ENCODE measurements at places on chromosomes 2 and 18. TPM values are rescaled to one million over a fixed set of nuclear protein-coding genes. Genes with fewer than 3 reads are reported as not detected.
A peak's percentile ranks its signal among the peaks of the same experiment; 100 is the strongest.

GRCh38 chr2:105877945-105878344 lies 133.2 kb downstream of the NCK2 start:
- no peak for DNase-seq

- no peak for DNase-seq
These were observed 74.6 kb upstream of the SMAD7 start for GRCh38 chr18:49025426-49025766.

Gene SULT1C2
- 0.20 TPM for polyA plus RNA-seq

Gene CRYGC
- polyA plus RNA-seq = not detected

DNA sequence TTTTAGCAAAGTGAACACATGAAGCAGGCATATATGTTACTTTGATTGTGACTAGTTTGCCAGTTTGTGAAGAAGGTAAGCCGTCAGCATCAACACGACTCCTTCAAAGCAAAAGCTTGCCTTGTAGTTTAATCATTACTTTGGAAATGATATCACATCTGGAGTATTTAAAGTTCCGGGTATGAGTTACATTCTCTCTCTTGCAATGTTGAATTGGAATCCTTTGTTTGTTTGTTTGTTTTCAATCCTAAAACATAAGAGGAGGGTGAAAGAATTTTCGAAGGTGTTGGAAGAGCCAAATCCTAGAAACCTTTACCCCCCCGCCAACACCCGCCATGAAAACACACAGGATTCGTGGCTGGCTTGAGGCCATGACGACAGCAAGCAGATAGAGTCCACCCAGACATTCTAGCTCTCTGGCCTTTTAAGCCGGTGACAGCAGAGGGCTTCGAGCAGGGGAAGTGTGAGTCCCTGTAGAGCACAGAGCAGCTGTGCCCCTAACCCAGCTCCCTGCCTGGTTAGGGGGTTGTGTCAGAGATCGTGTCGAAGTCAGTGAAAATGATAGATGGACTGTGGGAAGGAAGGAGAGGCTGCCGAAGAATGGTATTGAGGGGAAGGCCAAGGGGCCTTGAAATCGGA lies 103.8 kb upstream of the SMIM21 start:
- no peak for DNase-seq

Gene OTOS
- polyA plus RNA-seq = not detected

GRCh38 chr2:146489386-146489785 lies 1355.4 kb upstream of the ACVR2A start:
- DNase-seq = no peak

DNA sequence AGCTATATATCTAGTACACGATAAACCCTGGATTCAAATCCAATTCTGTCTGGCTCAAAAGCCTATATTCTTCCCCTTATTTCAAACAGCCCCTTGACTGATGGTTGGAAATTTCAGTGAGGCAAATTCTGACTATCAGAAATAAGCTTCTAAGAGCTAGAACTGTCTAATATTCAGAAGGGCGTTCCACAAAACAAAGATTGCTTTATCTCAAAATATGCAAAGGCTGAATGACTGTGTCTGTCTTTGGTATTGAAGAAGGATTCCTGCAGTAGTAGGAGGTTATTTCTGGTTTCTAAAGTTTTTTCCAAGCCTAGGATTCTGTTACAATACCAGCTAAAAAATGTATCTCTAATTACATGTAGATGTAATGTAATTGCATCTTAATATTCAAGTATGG lies 31.1 kb downstream of the DRC1 start:
- no peak for DNase-seq

DNA sequence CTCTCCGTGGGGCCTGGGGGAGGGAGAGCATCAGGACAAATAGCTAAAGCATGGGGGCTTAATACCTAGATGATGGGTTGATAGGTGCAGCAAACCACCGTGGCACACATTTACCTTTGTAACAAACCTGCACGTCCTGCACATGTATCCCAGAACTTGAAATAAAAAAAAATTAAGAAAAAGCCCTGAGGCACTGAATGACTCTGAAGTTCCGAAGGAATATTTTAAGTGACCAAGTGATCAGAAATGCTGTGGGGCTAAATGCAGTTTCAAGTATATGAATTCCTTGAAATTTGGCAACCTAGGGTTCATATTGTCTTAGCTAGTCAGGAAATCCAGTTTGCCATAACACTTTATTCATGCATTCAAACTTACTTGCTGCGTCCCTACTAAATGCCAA lies 127.5 kb downstream of the MC4R start:
- DNase-seq = no peak

Gene EIF5B
- 81.5 TPM for polyA plus RNA-seq

DNA sequence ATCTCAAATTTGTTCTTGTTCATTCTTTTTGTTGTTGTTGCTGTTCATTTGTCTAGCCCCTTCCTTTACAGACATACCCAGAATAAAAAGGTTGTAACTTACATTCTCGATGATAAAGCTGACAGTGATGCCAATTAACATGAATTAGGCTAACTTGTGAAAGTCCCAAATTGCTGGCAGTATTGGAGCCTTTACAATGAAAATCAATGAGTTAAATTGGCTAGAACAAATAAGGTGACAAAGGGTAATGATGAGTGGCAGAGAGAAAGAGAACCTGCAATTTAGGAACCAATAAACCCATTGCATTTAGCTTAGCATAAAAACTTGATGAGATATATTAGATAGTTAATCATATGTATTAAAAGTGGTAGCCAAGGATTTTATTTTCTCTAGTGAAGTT lies 521.0 kb downstream of the ADCYAP1 start:
- no peak for DNase-seq

DNA sequence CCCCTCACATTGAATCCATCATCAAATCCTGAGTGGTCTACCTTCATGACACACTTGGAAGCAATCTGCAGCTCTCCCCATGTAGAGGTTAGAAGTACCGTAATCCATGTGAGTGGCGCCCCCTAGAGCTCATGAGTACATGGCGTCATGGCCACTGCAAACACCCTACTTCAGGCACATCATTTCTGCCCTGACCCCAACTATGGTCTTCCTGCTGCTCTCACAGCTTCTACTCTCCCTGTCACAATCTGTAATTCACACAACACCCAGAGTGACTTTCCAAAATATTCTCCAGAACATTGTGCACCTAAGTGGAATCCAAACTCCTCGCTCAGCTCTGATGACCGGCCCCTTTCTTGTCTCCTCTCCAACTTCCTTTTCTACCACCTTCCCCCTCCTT lies 141.9 kb downstream of the ANKRD44 start:
- DNase-seq = peak; percentile 52

GRCh38 chr2:44833171-44834069 lies 108.1 kb upstream of the SIX3 start:
- no peak for DNase-seq

DNA sequence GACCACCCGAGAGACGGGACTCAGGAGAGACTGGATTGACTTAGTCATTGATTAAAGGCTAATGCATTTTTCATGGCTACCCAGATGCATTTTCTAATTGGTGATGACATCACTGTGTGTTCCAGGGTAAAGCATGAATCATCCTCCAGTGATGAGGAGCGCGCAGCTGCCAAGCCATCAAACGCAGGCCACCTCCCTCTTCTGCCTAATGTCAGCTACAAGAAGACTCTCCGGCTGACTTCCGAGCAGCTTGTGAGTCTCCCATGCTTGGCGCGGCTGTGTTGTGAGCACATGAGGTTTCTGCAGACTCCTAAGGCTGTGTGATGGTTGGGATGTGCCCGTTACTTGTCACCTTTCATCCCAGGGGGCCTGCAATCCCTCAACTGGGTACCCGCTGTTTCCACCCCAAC lies 56.4 kb downstream of the LPIN1 start:
- DNase-seq = no peak

DNA sequence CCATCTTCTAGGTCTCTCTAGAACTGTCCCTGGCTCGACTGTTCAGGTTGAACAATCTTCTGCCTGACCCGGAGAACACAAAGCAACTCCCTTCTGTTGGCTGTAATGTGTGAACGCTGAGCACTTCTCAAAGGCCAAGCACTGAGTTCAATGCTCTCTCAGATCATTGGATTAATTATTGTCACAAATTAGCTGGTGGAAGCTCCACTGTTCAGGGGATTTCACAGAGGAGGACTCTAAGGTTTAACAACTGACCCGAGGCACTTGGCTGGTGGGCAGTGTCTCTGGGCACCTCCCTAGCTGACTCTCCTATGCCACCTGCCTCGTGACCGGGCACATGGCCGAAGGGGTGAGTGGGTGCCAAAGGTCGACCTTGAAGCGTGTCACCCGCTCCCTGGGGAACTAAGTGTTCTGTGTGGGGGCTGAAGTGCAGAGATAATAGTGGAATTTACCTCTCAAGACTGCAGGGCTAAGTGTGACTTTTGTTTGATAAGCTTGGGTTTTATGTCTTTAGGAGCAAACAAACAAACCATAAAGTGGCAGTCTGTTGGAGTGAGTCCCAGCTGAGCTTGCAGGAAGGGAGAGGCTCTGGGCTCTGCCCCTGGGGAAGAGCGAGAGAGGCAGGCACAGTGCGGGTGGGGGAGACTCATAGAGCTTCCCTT lies 64.8 kb downstream of the BCL2L11 start:
- DNase-seq = no peak

Gene EFEMP1
- 66.6 TPM for polyA plus RNA-seq

DNA sequence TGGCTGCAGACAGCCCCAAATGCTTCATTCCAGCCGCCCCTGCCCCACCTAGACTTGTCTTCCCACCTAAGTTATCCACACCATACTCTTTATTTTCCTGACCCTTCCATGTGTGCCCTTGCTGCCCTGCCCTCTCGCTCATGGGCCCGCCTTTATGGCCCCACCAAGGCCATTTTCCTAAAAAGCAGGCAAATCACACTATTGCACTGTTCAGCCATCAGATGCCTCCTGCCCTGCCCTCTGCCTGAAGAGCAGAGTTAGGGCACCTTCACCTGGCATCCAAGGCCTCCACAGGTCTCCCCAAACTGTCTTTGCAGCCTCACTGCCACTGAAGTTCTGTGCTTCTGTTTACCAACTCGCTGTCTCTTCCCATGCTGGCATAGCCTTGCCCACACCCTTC lies 496.7 kb downstream of the EIPR1 start:
- no peak for DNase-seq

GRCh38 chr2:233185963-233186362 lies 65.5 kb upstream of the ATG16L1 start:
- DNase-seq = no peak
